SHP77 (cell line): ENCODE measurements at places on chromosomes 5 and 9.

GRCh38 chr5:143118222-143118621 lies 285.3 kb downstream of the NR3C1 start:
- no peak for DNase-seq

- no peak for DNase-seq
These were observed 17.1 kb downstream of the GKAP1 start for GRCh38 chr9:83800236-83801033.

DNA sequence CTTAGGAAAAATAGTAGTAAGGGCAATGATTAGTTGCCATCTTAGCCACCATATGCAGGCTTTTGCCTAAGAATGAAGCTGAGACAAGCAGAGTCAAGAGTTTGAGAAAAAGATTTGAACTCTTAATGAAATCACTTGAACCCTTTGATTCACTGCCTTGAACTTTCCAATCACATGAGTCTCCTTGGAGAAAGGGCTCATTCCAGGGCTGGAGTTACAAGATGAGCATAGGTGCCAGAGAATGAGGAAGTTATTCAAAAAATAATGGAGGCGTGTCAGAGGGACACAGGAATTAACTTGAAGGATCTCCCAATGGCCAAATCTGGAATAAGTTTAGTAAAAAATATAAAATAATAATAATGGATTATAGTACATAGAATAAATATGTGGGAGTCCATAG lies 35.3 kb downstream of the MAT2B start:
- DNase-seq: no peak

GRCh38 chr9:133306242-133307204 lies 29.5 kb downstream of the SURF6 start:
- no peak for DNase-seq

- no peak for DNase-seq
These were observed 4.9 kb downstream of the MED27 start for GRCh38 chr9:132074736-132075135.

DNA sequence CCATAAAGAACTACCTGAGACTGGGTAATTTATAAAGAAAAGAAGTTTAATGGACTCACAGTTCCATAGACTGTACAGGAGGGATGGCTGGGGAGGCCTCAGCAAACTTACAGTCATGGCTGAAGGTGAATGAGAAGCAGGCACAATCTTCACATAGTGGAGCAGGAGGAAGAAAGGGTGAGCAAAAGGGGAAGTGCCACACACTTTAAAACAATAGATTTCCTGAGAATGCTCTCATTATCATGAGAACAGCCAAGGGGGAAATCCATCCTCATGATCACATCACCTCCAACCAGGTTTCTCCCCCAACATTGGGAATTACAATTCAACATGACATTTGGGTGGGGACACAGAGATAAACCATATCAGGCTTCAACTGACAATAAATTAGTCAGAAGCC lies 664.9 kb downstream of the TAF11L14 start:
- no peak for DNase-seq

- DNase-seq: no peak
These were observed 71.1 kb upstream of the NFIL3 start for GRCh38 chr9:91494751-91495150.

DNA sequence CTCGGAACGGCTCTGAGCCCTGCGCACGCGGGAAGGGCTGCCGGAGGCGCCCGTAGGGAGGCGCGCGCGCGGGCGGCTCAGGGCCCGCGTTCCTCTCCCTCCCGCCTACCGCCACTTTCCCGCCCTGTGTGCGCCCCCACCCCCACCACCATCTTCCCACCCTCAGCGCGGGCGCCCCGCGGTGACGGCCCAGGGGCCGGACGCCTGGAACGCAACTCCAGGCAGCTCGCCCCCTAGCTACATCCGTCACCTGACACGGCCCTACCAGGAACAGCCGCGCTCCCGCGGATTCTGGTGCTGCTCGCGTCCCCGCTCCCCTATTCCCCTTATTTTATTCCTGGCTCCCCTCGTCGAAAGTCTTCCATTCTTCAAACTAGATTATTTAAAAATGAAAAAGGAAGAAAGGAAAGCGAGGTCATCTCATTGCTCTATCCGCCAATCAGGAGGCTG lies at the start of gene CDKN2B-AS1:
Gene CDKN2B-AS1, plus strand, starts transcription at position 236 of the 450 bp plus-strand sequence.
- DNase-seq: peak; percentile 69

DNA sequence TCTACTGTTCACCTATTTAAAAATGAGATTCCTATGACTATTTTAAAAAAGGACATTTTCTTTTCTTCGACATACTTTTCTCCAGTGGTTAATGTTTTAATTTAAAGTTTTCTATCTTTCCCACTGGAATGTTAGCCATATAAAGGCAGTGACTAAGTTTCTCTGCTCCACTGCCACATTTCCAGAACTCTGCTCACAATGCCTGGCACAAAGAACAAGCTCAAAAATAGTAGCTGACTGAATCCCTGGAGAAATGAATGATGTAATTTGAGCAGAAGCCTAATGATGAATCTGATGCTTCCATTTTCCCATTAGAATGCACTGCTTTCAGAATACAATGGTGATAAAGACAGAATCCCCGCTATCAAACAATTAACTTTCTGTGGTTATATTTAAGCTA lies 817.8 kb downstream of the MTRR start:
- no peak for DNase-seq

GRCh38 chr9:3777137-3777536 lies 251.3 kb upstream of the RFX3 start:
- no peak for DNase-seq

- DNase-seq: no peak
These were observed 11.9 kb upstream of the C5orf46 start for GRCh38 chr5:147918101-147918685.

- no peak for DNase-seq
These were observed 928 bp downstream of the RPL7A start for GRCh38 chr9:133348718-133349573.

GRCh38 chr9:97502984-97503861 lies 1.8 kb downstream of the TMOD1 start:
- no peak for DNase-seq
